Activated CD4-positive, alpha-beta T cell treated with anti-CD3 and anti-CD28 coated beads, Interleukin-2, amount 10 ng/mL, durations not matched to agents 7 days and 5 days (primary cell): ENCODE measurements at places on chromosomes 4 and X.

- no peak for DNase-seq
These were observed 123.6 kb downstream of the PCDH18 start for GRCh38 chr4:137408527-137409177.

GRCh38 chrX:79080141-79080540, 64.3 kb upstream of the GPR174 start:
- no peak for DNase-seq

- DNase-seq: no peak
These were observed 165.9 kb downstream of the PDGFC start for GRCh38 chr4:156805696-156806095.

- DNase-seq: no peak
These were observed 34.4 kb downstream of the PTCHD1 start for GRCh38 chrX:23369027-23369426.

- DNase-seq: no peak
These were observed 103.9 kb upstream of the MAOA start for GRCh38 chrX:43552156-43552555.
